ENCODE measurements at places on chromosomes 1 and 21.
A peak's percentile ranks its signal among the peaks of the same experiment; 100 is the strongest.

DNA sequence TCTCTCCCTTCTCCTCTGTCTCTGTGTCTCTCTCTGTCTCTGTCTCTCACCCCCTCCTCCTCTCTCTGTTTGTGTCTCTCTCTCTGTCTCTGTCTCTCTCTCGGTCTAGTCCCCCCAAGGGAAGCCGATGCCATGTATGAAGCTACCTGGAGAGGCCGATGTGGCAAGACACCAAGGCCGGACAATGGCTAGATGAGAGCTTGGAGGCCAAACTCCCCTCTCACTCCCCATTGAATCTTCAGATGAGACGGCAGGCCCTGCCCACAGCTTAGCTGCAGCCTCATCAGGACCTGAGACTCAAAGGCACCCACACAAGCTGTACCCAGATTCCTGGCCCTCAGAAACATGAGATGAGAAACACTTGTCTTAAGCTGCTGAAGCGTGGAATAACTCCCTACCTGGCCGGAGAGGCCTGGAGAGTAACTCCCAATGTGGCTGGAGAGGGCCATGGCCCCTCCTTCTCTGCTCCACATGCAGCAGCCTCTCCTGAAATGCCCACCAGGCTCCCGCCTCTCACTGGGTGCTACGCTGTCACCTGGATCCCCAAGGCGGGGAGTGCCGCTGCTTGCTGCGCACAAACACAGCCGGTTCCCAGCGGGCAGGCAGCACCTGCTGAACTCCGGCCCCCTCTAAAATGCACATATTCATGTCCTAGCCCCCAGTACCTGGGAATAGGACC, 7.8 kb upstream of the ACTRT2 start:
- DNase-seq, result no peak

GRCh38 chr1:113677250-113678158, 81.8 kb downstream of the PHTF1 start:
- DNase-seq, result peak; percentile 39

DNA sequence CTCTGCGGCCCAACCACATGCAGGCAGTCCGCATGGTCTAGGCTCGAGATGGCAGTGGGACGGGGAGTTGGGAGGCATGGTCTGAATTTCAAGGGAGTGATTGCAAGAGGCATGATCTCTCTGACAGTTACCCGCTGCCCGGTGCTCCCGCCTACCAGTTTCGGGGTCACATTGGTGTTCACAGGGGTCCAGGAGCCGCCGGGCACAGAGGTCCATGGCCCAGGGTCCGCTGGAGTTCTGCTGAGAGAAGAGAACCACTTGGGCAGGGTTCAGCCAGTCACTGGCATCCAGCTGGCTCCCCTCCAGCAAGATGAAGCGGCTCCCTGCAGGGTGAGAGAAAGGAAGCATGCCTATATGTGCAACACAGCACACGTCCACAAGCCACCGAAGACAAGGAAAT, 141.3 kb downstream of the ASTN1 start:
- no peak for DNase-seq

GRCh38 chr21:37061926-37062592, 10.8 kb downstream of the PIGP start:
- DNase-seq, result no peak

- DNase-seq, result no peak
Measured at GRCh38 chr1:100891380-100891779, 3.3 kb downstream of the EXTL2 start.

DNA sequence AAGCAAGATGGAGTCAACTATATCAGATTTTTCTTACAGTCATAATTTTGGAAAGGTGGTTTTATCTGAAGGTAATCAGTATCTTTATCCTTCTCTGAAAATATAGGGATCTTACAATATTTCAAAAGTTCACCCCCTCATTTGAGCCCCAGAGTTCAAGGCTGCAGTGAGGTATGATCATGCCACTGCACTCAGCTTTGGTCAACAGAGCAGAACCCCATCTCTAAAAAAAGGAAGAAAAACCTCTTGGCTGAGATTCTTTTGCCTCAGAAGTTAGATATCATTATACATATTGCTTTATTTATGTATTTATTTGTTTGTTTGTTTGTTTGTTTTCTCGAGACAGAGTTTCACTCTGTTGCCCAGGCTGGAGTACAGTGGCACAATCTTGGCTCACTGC, 11.5 kb upstream of the RBBP5 start:
- DNase-seq, result peak; percentile 27

DNA sequence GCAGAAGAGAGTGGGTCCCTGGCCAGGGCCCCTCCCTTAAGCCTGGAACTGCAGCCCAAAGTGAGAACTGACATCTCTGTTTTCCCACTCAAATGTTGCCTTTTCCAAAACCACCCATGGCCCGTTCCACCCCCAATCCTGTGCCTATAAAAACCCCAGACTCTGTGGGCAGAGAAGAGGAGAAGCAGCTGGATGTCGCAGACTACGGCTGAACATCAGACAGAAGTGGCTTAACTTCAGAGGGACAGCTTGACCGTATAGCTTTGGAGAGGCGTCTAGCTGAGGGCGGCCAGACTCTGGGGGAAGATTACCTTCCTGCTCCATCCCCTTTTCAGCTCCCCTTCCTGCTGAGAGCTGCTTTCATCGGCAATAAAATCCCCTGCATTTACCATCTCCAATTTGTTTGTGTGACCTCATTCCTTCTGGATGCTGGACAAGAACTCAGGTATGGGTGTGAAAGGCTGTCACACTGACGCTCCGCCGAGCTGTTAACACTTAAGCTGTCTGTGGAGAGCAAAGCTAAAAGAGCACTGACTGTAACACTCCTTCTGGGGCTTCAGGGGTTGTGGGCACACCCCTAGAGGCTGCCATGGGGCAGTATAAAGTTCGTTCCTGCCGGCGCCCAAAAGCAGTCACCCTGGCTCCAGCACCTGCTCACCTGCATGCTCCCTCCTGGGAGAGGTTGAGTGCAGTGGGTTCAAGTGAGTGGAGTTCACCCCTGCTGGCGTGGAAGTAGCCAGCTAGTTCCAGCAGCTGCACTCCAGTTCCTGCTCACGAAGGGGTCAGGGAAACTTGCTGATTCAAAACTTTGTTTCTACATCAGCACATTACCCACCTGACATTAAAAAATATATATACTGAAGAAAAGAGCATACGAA, 19.6 kb upstream of the ERO1B start:
- DNase-seq, result no peak

DNA sequence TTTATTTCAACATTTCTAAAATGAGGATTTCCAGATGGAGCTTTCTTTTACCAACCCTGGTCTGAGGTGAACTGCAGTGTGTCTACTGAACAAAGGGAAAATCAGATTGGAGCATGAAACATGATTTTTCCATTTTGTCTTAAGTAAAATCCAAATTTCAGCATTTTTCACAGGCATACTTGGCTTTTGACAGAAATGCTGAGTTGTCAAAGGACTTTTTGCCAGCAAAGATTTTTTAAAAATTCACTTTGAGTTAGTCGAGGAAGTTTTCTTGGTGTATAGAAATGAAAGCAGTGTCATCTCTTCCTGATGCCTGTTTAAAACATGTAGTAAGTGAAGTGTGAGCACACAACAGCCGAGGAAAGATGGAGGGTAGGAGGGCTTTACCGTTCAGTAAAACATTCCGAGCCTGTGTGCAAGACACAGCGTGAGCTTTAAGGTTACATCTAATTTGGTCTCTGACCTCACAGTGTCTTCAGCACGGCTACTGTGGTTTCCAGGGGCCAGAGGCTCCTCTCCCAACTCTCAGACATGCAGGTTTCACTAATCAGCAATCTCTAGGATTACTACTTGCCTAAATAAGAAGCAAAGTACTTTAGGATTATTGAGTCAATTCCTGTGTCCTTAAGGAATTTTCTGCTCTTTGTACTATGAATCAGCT, 45.9 kb downstream of the SAMD13 start:
- no peak for DNase-seq

- DNase-seq, result no peak
Measured at GRCh38 chr1:113488576-113489177, 98.4 kb downstream of the MAGI3 start.

DNA sequence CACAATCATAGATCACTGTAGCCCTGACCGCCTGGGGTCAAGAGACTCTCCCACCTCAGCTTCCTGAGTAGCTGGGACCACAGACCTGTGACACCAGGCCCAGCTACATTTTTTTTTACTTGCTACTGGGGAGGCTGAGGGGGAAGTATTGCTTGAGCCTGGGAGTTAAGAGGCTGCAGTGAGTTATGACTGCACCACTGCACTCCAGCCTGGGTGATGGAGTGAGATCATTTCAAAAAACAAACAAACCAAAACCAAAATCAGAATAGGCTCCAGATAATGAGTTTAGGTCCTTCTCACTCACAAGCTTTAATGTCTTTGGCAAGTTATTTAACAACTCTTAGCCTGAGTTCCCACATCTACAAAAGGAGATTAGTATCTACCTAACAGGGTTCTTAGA, 22.8 kb downstream of the WDR26 start:
- DNase-seq, result no peak

DNA sequence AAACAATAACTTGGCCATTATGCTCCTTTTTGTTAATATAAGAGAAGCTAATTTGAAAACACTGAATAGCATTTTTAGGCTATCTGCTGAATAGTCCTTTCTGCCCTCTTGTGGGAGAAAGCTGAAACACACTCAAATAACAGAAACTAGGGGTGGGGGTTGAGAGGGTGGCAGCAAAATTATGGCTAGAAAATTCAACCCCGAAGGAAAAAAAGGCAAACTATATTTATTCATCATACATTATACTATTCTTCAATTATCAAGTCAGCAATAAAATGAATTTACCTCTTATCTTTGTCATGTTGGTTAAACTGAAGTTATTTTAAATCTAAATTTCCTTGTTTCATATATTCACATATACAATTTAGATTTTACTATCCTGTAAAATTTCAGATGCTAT, 255.9 kb downstream of the FAF1 start:
- DNase-seq, result peak; percentile 47

- DNase-seq, result peak; percentile 85
Measured at GRCh38 chr1:172393354-172393753, 27.1 kb upstream of the C1orf105 start.

DNA sequence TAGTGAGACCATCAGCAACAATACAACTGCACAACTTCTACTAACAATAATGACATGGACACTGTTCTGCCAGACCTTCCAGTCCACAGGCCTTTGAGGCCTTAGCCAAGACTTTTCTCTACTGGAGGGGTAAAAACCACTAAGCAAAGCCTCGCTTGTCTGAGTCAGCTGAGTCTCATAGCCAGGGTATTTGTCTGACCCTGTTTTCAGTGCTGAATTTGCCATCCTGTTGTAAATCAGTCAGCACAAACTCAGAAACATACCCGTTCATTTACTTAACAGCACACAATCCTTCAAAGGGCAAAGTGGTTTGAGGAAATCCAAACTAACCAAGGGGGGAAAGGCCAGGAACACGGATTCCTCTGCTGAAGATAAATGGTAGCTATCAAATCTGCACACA, 537.8 kb downstream of the SMYD3 start:
- DNase-seq, result no peak

DNA sequence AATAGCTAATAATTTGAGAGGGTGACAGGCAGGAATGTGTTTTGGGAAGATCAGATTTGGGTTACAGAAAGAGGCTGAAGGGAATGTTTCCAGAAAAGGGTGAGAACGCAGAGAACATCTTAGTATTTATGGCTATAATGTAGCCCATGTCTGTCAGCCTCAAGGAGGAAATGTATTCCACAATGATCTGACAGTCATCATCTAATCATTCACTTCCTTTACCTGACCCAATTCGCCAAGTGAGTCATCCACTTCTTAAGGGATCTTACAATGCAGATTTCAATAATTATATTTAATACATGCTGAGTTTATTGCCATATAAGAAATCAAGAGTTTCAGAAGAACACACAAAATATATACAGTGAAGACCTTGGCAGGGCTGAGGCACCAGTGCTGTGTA, 10.8 kb downstream of the TRIM45 start:
- no peak for DNase-seq

DNA sequence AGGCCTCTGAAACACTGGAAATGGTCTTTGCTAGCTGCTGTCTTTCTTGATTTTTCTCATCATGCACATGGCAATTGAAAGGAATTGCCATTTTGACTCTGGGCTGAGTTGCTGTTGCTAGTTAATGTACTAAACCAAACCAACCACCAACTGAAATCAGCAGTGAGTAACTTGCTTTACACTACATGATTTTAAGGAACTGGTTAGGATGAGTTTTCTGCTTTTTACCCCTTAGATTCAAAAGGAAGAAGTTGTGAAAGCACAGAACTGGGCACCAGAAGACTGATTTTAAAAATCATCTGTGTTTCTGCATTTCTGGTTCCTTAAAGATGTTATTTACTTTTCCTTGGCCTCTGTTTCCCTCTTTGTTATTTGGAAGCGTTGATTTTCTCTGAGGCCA, 361.9 kb downstream of the HLX start:
- DNase-seq, result no peak

- no peak for DNase-seq
Measured at GRCh38 chr1:47332779-47333577, 612 bp upstream of the CMPK1 start.

GRCh38 chr1:89125913-89126580, at the start of gene GBP2:
TSS of gene GBP2 (minus strand) at chr1:89126114. CDS start at chr1:89121966, 4,148 bp downstream.
- DNase-seq, result peak; percentile 16

- no peak for DNase-seq
Measured at GRCh38 chr1:162956922-162957321, 95.9 kb upstream of the CCDC190 start.

All from B cell (primary cell).